ENCODE measurements at places on chromosomes 1 and 21.

- DNase-seq = peak; percentile 82
Observed at GRCh38 chr1:234602334-234603220, 7.4 kb downstream of the IRF2BP2 start.

- peak; percentile 12 for DNase-seq
Observed at GRCh38 chr1:15187175-15188129, 33.9 kb downstream of the TMEM51 start.

DNA sequence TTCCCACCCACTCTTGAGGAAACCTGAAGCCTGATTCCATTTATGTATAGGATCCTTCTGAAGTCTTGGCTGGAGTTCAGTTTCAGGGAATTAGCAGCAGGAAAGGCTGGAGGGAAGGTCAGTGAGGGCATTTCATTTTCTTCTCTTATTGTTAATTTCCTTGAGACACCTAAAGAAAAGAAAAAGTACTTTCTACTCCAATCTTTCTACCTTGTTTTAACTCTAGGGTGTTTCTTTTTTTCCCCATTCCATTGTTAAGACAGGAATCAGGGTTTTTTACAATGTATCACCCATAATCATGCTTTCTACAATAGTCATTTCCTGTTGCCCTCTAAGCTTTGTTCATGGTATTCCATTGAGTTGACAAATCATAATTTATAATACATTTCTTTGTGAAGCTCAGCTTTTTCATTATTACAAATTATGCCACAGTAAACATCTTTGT, 27.4 kb downstream of the SNRPE start:
- no peak for DNase-seq

- no peak for DNase-seq
Observed at GRCh38 chr1:42936309-42937078, 22.2 kb downstream of the SLC2A1 start.

- DNase-seq = no peak
Observed at GRCh38 chr1:99740141-99740540, 26.3 kb downstream of the FRRS1 start.

- DNase-seq = no peak
Observed at GRCh38 chr1:82162486-82163420, 362.0 kb downstream of the ADGRL2 start.

- no peak for DNase-seq
Observed at GRCh38 chr1:10920063-10920626, 92.3 kb upstream of the TARDBP start.

- DNase-seq = no peak
Observed at GRCh38 chr1:41450747-41451285, 33.7 kb downstream of the EDN2 start.

DNA sequence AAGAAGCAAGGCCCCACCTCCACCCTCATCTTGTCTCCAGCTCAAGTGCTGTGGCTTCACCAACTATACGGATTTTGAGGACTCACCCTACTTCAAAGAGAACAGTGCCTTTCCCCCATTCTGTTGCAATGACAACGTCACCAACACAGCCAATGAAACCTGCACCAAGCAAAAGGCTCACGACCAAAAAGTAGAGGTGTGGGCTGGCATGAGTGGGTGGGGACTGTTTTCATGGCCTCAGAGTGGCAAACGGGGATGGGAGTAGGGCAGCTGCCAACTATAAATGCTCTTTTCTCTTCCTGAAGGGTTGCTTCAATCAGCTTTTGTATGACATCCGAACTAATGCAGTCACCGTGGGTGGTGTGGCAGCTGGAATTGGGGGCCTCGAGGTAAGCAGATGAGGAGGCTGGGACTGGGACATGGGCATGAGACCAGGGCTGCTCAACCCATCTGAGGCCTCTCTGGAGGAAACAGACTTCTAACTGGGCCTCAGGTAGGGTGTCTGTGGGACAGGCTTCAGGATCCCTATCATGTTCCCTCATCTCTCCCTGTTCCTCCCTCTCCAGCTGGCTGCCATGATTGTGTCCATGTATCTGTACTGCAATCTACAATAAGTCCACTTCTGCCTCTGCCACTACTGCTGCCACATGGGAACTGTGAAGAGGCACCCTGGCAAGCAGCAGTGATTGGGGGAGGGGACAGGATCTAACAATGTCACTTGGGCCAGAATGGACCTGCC, 8.8 kb upstream of the P3R3URF start:
- DNase-seq = no peak
